Activated CD4-positive, alpha-beta T cell treated with anti-CD3 and anti-CD28 coated beads, Interleukin-2, amount 50 U/mL, for 48 hours (primary cell): ENCODE measurements at places on chromosomes 2 and 18.

DNA sequence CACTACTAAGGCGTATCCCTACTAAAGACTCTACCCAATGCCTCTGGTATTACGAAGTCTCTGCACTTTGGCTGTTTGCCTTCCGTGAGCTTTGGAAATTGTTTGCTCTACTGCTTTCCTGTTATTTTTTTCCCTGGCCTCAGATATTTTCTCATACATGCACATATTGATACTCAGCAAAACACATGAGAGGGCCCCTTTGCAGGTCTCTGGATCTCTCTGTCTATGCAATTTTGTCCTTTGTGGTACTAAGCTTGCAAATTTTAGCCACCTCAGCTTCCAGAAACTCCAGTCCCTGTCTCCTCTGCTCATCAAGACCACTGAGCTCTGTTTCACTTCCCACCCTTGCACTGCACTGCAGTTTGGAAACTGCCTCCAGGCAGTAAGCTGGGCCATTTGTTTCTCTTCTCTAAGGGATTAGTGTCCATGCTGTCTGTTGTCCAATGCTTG, 46.6 kb downstream of the TAF1B start:
- DNase-seq: no peak

- DNase-seq: no peak
Observed at GRCh38 chr2:165002638-165003037, 47.3 kb upstream of the SLC38A11 start.

- DNase-seq: no peak
Observed at GRCh38 chr2:96952016-96952750, 34.2 kb downstream of the FAM178B start.

- DNase-seq: no peak
Observed at GRCh38 chr18:34806527-34806926, 96.4 kb downstream of the DTNA start.
